CD4-positive, alpha-beta T cell treated with Interferon alpha-2 for 1 hour (primary cell): ENCODE measurements at places on chromosomes 7 and 10.

DNA sequence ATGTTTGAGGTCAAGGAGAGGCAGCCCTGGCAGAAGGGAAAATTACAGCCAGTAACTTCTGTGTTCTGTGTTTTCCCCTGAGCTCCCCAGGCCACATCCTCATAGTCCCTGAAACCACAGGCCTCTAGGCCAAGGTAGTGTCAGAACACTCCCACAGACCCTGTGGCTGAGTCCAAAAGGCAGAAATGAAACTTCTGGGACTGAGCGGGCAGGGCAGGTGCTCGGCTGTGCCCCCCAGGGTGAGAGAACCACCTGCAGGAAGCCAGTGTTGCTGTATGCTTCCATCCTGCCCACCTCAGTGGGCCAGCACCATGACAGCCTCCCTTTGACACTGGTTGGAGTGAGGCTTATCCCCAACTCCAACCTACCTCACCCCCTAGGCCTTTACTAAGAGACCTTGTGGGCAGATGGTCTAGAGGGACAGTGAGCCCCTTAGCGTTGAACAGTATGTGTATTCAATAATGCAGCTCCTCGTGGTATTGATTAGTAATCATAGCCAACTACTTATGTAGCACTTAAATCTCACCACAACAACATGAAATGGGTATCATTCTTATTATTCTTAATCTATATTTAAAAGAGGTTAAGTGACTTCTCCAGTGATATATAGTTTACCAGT, 30.3 kb downstream of the PIK3CG start:
- DNase-seq, result peak; percentile 14

GRCh38 chr7:51577390-51577789, 260.8 kb upstream of the COBL start:
- DNase-seq, result no peak

GRCh38 chr10:51503378-51503777, 196.0 kb downstream of the CSTF2T start:
- DNase-seq, result no peak

DNA sequence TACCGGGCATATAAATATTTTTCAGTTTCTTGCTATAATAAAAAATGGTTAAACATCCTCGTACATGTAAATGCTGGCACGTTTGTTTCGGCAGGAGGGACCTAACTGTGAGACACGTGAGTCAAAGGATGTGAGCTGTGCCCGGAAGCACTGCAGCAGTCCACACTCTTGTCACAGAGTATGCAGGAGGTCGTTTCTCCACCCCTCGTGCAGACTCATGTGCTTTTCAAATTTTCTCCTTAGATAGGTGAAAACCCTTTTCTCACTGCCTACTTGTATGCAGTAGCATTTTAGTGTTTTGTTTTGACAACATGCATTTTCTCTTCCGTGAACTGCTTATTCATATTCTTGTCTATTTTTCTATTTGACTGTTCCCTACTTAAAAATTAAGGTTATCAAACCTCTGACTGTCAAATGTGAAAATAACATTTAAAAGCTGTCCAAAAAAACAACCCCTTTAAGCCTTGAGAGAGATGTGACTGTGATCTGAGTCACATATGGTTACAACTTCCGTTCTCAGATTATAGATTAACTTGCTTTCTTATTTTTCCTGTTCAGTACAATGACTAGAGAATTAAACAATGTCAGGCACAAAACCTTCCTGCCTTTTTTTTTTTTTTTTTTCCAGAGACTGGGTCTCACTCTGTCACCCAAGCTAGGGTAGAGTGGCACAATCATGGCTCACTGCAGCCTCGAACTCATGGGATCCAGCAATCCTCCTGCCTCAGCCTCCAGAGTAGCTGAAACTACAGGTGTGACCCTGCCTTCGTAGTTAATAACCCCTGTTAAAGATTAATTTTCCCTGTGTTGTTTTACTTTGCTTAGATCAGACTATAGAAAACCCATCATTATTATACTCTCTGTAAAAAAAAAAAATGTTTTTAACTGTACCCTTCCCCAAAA, 45.1 kb downstream of the DPY19L1 start:
- DNase-seq, result peak; percentile 8

DNA sequence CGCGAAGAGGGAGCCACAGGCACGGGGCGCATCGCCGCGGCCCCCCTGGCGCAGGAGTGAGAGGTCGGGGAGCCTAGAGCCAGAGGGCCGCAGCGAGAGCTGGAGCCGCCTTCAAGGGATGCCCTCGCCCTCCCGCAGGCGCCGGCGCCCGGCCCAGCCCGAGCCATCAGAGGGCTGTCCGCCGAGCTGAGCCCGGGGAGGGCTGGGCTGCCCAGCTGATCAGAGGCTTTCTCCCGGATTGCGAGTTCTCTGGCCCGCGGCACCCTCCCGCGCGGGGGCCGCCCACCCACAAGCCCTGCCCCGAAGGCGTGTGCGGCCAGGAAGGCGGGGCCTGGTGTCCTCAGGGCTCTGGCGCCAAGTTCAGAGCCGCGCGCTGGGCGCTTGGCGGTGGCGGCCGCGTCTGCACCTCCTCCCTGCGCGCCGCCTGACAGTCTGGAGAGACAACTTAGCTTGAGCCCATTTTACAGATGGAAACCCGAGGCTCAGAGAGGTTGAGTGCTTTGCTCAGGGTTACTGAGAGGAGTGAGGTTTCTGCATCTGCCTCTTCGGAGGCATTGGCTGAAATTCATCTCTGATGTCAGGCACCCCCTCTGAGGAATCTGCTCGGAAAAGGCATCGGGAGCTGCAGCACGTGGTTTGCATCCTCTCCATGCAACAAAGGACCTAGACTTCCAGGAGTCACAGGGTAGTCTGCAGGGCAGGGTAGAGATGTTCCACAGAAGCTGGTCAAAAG, 3.8 kb upstream of the ANTXRL start:
- DNase-seq, result peak; percentile 83

- DNase-seq, result no peak
Observed at GRCh38 chr10:99905971-99906370, 103.8 kb downstream of the DNMBP start.

DNA sequence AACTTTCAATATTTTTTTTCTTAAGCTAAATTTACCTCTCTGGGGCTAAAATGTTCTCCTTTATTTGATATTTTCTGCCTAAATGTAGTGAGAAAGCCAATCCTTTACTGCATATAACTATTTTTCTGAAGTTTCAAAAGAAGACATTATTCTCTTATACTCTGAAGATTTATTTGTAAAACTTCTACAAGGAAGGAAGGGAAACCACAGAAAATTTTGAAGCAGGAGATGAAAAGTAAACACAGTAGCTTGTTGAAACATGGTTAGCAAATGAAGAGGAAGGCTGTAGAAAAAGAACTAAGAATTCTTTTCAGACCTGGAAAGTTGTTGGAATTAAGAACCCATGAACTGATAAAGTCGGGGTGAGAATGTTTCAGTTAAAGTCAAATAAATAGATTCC, 330.3 kb downstream of the HGF start:
- no peak for DNase-seq

GRCh38 chr10:107546986-107547385, 382.5 kb upstream of the SORCS1 start:
- no peak for DNase-seq

- no peak for DNase-seq
Observed at GRCh38 chr10:86443069-86443468, 76.5 kb upstream of the GRID1 start.

GRCh38 chr10:97338041-97338440, 3.5 kb upstream of the FRAT2 start:
- DNase-seq, result no peak

- DNase-seq, result no peak
Observed at GRCh38 chr10:69703766-69704630, 74.0 kb downstream of the FAM241B start.

DNA sequence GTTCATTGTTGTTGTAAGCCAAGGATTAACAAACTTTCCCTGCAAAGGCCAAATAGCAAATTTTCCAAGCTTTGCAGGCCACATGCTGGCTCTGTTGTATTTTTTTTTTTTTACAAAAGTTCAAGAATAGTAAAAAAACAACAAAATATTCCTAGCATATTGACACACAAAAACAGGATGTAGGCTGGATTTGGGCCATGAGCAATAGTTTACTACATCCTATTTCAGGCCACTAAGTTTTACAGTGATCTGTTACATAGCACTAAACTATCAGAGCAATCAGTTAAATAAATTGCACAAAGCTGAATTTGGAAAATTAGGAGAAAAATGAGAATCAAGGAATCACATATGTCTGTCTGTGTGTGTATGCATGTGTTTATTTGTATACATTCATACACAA, 491.8 kb upstream of the GHITM start:
- no peak for DNase-seq

DNA sequence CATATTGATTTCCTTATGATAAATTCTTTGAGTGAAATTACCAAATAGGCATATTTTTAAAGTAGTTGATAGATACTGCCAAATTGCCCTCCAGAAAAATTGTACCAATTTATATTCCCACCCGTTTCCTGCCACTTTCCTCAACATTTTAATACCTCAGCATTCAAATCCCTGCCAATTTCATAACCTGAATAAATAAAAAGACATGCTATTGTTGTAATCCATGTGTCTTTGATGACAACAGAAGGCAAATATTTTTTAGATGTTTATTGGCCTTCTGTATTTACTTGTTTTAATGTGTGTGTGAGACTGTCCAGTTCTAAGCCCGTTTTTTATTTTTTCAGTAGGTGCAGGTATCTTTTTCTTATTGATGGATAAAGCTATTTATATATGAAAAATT, 71.7 kb downstream of the TEX36 start:
- DNase-seq, result no peak

DNA sequence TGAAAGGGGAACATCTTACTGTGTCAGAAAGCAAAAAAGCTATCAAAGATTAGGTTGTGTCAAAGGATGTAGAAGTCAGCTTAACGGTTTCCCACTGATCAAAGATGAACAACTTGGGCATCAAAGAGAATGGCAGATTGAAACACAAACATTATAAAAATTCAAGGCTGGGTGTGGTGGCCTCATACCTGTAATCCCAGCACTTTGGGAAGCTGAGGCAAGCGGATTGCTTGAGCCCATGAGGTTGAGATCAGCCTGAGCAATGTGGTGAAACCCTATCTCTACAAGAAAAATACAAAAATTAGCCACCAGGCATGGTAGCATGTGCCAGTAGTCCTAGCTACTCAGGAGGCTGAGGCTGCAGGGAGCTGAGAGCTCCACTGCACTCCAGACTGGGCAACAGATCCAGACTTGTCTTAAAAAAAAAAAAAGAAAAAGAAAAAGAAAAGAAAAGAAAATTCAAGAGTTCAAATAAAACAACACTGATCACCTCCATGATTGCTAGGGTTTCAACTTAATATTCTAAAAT, 34.5 kb downstream of the RTKN2 start:
- DNase-seq, result no peak
